H1 (cell line): ENCODE measurements at places on chromosomes 7 and 10.

GRCh38 chr10:26499426-26499825, 61.3 kb downstream of the APBB1IP start:
- no peak for DNase-seq

GRCh38 chr7:155796381-155797261, 15.6 kb downstream of the SHH start:
- no peak for DNase-seq

- DNase-seq = peak; percentile 57
Measured at GRCh38 chr7:68246189-68246633, 1249.6 kb downstream of the TYW1 start.

- DNase-seq = no peak
Measured at GRCh38 chr7:158365267-158365666, 222.4 kb downstream of the PTPRN2 start.

DNA sequence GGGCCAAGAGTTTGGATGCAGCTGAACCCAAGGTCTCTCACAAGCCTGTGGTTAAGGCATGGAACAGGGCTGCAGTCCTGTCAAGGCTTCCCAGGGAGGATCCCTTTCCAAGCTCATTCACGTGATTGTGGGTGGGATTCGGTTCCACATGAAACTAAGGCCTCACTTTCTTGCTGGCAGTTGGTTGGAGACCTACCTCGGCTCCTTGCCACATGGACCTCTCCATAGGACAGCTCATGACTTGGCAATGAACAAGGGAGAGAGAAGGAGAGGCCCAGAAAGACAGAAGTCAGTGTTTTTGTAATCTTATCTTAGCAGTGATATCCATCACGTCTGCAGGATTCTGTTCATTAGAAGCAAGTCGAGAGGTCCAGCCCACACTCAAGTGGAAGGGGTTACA, 583.8 kb downstream of the LRMDA start:
- no peak for DNase-seq

DNA sequence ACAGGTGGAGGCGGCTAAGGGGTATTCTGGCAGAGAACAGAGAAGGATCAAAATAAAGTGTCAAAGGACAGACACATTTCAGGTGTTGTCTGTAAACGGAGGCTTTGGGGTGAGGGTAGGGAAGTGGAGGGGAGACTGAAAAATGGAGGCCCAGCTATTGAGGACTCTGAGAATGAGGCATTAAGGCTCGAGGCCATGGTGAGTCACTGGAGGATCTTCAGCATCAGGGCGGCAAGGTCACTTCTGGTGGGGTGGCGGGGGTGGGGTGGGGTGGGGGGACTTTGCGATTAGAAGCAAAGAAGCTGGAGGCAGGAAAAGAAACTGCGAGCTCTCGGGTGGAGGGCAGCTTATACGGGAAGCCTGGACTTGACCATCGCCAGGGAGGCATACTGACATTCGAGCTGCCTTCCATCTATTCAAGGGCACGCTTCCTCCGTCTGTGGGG, 58.4 kb upstream of the PCGF5 start:
- no peak for DNase-seq

GRCh38 chr10:45052700-45053099, 52.0 kb downstream of the ZNF22 start:
- no peak for DNase-seq

DNA sequence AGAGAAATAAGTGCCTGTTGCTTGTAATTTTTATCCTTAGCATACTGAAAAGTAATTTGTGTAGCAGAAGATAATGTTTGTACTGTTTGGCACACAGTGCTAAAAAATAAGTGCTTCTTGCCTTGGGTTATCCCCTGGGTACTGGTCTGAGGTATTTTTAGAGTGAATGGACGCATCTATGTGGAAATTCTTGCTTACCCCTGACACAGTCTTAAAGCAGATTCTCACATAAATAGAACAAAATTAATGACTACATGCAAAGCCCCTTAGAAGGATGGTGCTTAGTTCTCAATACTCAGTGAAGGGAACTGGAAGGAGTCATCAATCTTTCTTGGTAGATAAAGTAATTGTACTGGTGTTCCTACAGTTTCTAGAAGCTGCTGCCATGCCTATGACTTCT, 548.6 kb downstream of the ARL4A start:
- DNase-seq = no peak

DNA sequence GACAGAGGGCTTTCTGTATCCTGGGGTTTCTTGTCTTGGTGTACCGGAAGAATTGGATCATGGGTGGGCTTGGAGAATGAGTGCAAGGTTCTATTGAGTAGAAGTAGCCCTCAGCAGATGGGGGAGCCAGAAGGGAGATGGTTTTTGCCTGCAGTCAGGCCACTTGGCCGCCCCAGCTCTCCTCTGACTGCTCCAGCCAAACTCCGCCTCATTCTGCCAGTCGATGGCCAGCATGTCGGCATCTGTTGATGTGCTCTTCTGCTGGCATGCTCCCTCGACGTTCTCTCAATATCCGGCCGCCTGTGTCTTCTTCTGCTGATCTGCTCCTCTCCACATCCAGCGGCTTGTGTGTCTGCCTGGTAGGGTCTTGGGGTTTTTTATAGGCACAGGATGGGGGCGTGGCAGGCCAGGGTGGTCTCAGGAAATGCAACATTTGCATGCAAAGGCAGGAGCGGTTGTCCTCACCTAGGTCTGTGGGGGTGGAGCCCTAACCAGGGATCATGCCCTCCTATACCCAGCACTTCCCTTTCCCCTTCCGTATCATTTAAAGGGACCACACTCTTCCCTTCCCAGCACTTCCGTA, 40.2 kb upstream of the TNS3 start:
- no peak for DNase-seq

GRCh38 chr10:101780187-101780817, 2.9 kb downstream of the NPM3 start:
- DNase-seq = no peak

GRCh38 chr7:138979226-138979979, 1.8 kb downstream of the KIAA1549 start:
- no peak for DNase-seq

DNA sequence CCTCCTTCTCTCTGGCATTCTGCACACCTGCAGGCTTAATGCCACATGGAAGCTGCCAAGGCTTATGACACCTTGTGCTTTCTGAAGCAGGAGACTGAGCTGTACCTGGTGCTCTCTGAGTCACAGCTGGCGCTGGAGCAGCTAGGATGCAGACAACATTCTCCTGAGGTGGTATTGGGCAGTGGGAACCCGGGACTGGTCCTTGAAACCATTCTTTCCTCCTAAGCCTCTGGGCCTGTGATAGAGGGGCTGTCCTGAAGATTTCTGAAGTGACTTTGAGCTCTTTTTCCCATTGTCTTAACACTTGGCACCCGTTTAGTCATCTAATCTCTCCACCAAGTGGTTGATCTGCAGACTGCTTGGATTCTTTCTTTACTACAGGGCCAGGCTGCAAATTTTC, 508.4 kb downstream of the TFEC start:
- no peak for DNase-seq

DNA sequence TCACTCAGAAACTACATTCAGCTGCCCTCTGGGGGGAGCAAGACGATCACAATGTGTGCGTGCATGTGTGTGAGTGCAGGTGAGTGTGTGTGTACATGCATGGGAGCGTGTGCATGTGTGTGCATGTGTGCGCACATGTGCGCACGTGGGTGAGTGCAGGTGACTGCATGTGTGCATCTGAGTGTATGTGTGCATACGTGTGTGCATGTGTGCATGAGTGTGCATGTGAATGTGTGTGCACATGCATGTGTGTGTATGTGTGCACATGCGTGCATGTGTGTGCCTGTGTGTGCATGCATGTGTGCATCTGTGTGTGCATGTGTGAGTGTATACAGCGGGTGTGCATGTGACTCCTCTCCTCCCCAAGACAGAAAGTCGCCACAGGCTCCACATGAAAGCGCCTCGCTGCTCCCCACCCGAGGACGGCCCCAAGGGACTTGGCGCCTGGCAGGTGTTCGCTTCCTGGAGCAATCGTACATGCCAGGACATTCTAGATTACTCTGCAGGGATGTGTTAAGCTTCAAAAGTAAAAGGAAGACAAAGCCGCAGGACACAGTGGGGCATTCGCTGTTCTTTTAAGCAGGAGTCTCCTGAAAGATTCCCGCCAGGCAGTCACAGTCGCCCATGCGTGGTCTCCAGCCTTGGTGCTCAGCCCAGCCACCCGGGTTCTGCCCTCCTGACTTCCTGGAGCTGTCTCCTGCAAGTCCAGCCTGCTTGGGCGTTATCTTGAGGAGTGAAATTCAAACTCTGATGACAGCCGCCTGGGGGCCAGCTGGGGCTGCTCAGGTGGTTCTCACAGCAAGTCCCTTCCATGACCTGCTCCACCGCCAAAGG, 42.0 kb upstream of the ADGRA1 start:
- DNase-seq = no peak

GRCh38 chr10:14889318-14889717, 10.7 kb downstream of the SUV39H2 start:
- no peak for DNase-seq

DNA sequence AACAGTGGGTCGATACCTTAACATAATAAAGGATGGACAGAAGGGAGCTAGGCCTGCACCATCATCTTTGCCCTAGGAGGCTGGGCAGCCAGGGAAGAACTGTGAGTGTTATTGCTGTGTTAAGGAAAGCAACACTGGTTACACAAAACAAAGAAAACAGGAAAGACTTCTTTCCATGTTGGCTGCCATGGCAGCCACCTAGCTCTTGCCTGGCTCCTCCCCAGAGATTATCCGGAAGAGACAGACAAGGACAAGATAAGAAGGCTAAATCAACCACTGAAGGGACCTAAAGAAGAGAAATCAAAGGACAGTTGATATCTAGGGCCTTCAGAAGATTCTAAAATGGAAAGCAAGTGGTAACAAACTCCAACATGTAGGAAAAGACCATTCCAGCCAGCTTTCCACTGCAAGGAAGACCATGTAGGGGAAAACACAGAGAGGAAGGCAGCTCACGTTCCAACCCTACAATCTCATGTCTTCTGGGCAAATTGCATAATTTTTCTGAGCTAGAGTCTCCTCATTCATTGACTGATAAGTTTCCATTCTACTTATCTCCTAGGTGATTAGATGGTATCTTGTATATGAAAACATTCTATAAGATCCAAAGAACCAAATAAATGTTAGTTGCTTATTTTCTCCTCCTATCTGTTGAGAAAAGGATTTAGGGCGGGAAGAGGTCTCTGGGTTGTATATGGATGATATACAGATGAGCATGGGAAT, 51.2 kb downstream of the SP8 start:
- DNase-seq = no peak

DNA sequence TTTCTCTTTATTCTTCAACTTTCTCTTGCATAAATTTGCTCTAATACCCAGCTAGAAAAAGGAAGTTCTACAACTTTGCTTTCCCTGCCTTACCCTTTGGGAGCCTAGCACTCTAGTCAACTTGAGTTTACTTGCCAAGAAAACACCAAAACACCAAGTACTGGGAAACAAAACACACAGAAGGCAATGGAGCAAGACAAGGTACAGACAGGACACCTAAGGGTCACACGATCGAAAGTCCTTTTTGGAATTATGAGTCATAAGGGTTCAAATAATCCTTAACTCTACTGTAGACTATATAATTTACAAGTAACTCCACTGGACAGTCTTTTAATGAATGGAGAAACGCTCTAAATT, 42.6 kb upstream of the ANAPC16 start:
- no peak for DNase-seq

DNA sequence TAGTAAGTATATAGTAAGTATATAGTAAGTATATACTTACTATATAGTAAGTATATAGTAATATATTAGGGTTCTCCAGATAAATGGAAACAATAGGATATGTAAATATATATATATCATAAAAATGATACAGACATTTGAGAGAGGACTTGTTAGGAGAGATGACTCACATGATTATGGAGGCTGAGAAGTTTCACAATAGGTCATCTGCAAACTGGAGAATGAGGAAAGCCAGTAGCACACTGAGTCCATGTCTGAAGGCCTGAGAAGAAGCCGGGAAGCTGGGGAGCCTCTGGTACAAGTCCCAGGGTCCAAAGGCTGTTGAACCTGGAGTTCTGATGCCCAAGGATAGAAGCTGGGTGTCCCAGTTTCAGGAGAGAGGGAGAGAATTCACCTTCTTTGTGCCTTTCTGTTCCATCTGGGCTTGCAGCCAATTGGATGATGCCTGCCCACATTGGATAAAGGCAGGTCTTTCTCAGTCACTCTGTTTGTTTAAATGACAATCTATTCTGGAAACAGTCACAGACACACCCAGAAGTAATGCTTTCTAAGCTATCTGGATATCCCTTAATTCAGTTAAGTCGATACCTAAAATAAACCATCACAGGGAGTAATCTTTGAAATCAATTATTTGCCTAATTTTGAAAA, 205.5 kb upstream of the CDC14C start:
- no peak for DNase-seq

DNA sequence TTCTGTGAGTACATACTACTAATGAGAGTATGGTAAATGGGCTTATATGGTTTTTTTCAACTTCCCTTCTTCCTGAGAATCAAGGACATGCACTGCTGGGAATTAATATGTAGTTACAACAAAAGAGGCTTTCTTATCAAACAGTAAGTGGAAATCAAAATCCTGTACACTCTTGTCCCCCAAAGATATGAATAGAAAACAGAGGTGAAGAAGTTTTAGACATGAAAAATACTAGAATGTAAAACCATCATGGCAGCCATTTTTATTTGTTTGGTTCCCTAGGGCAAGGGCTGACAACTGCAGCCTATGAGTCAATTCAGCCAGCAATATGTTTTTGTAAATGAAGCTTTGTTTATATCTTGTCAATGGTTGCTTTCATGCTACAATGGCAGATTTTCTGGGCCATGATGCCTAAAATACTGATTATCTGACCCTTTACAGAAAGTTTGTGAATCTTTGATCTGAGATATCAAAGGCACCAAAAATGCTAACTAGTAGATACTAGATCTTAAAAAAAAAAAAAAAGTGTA, 422.4 kb downstream of the PARD3 start:
- no peak for DNase-seq

- DNase-seq = no peak
Measured at GRCh38 chr7:28351450-28351849, 60.9 kb upstream of the CREB5 start.

DNA sequence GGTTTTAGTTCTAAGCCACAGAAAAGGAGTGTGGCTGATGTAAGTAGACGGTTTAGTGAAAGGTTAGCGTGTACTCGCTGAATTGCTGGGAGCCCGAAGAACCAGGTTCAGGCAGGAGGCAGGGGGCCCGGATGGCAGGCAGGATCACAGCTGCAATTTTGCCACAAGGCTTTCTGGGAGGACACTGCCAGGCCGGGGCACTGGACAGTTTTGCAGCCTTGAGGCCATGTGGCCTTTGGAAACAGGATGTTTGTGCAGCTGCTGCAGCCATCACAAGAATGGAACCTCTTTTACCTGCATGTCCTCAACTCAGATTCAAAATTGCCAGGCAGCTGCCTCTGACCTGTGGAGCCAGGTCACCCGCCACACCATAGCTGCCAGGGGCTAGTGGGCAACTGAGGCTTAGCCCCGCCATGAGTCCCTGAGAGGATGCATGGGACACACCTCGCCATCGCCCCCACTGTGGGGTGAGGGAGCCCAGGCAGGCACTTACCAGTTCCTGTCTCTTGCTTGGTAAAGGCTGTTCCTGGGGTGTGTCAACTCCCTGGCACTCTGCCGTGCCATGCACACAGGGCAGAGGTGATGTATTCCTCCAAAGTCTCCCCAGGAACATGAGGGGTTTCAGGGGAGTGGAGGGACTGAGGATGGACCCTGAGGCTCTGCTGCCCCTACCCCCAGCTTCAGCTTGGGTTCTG, 188.6 kb downstream of the RPS24 start:
- no peak for DNase-seq
